ENCODE measurements at places on chromosomes 4 and X.

- DNase-seq = no peak
Measured at GRCh38 chr4:39873823-39874222, 103.9 kb downstream of the PDS5A start.

GRCh38 chr4:121056066-121056465 lies 16.3 kb downstream of the NDNF start:
- no peak for DNase-seq

GRCh38 chr4:168759321-168759720 lies 250.7 kb downstream of the CBR4 start:
- no peak for DNase-seq

DNA sequence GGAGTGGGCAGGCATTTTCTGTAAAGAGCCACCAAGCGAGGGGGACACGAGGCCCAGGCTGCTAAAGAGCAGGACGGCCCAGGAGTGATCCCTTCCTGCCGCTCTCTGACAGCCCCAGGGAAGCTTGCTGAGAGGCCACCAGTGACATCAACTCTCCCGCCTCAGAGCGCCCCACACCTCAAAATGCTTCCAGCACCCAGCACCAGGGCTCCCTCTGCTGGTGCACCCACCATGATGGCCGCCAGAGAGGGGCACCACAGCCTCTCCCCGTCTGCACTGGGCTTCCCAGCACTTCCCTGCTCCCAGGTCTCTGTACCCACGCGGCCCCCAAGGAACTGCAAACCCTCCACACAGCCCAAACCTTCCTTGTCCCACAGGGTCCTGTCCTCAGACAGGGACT lies 40.4 kb downstream of the GAK start:
- DNase-seq = peak; percentile 33

DNA sequence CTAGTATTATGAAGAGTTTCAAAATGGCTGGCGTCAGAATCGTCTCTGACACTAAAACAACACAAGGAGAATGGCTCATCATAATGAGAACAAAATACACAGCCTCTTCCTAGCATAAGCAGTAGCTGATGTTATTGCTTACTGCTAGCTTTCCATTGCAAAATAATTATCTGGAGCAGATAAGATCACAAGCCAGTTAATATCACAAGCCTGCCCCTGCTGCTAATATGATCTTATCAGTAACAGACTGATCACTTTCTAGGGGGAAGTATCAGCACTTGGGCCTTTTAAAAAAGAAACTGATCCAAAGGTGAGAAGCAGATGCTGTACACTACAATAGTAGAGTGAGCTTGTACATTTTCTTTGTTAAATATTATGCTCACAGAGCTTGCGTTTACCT lies 554.8 kb upstream of the PABPC4L start:
- DNase-seq = no peak

GRCh38 chr4:10962246-10962645 lies 277.7 kb upstream of the CLNK start:
- DNase-seq = no peak

DNA sequence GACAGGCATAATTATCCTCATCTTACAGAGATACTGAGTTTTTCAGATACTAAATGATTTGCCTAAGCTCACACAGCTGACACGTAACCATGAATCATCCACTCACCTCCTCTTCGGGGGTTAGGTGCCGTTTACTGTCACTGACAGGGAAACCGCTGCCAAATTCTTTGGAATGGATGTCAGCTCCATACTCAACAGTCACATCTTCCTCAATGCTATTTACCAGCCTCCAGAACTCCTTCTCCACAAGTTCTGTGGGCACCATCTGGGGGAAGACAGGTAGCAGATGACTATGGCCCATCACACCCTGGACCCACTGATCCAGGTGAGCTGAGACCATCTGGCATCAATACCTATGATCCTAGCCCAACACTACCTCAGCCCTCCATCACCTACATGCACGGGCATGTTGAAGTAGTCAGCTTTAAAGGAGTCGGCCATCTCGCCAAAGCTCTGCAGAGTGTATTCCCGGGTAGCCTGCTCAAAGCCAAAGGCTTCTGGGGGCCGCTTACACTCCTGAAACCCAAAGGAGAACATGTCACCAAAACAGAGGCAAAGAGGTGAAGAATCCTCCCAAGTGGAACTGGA lies 13.5 kb downstream of the KDM5C start:
- DNase-seq = no peak

- DNase-seq = no peak
Measured at GRCh38 chr4:6527683-6528595, 47.0 kb upstream of the MAN2B2 start.

DNA sequence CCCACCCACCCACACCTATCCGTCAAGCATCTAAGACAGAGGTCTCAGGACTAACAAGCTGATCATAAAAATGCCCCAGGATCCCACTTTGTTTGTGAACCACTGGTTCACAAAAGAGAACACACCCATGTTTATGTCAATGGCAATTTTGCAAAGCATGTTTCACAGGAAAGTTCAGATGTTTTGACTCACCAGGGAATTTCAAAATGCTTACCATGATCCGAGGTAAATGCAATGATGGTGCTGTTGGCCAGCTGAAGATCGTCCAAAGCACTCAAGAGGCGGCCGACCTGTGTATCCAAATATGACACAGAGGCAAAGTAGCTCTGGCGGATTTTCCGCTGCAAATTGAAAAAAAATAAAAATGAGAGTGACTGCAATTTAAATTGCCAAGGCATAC lies 15.0 kb downstream of the IDS start:
- no peak for DNase-seq

GRCh38 chrX:71993371-71993770 lies 82.7 kb downstream of the NHSL2 start:
- DNase-seq = no peak

DNA sequence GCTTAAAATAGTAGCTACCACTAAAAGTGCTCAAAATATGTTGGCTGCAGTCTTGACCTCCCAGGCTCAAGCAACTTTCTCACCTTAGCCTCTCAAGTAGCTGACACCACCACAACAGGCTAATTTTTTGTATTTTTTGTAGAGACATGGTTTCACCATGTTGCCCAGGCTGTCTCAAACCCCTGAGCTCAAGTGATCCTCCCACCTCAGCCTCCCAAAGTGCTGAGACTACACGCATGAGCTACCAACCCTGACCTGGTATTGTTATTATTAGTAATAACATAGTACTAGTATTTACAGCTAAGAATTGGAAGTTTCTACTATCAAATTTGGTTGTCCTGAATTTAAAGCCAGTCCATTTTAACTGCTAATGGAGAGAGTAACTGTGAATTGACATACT lies 18.0 kb downstream of the STAP1 start:
- DNase-seq = no peak

GRCh38 chr4:187996502-187997177 lies 1.1 kb downstream of the ZFP42 start:
- DNase-seq = no peak

- no peak for DNase-seq
Measured at GRCh38 chrX:24146283-24146949, 3.1 kb upstream of the ZFX start.

GRCh38 chrX:13212191-13212651 lies 107.6 kb downstream of the ATXN3L start:
- no peak for DNase-seq

DNA sequence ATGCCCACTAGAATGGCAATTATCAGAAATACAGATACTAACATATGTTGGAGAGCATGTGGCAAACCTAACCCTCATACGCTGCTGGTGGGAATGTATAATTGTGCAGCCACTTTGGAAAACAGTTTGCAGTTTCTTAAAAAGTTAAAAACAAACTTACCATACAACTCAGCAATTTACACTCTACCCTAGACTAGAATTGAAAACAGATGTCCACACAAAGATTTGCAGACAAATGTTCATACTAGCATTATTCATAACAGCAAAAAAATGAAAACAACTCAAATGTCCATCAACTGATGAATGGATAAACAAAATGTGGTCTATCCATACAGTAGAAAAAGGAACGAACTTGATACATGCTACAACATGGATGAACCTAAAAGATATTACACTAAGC lies 64.4 kb downstream of the SLC9A7 start:
- DNase-seq = no peak

DNA sequence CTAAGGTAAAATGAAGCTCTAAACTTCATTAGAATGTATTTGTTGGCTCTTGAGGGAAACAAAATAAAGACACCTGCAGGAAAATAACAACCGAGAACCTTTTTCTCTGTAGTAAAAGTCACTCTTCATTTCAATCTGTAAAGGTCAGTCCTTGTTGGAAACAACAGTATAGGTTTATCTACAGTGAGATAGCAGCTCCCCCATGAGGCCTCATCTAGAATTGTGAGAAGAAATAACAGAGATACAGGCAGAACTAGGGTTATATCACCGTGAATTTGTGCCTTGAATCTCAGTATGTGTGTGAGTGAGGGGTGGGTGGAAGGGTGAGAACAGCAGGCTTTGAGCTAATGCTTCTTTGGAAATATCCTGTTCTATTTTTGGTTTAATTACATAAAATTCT lies 107.8 kb upstream of the FMR1 start:
- DNase-seq = no peak

GRCh38 chr4:47031011-47031678 lies at the start of gene GABRB1:
Gene GABRB1, plus strand, starts transcription at chr4:47031567.
- DNase-seq = peak; percentile 13

- no peak for DNase-seq
Measured at GRCh38 chrX:5650904-5651303, 577.8 kb downstream of the NLGN4X start.

- no peak for DNase-seq
Measured at GRCh38 chr4:27017623-27018022, 157.0 kb downstream of the STIM2 start.

DNA sequence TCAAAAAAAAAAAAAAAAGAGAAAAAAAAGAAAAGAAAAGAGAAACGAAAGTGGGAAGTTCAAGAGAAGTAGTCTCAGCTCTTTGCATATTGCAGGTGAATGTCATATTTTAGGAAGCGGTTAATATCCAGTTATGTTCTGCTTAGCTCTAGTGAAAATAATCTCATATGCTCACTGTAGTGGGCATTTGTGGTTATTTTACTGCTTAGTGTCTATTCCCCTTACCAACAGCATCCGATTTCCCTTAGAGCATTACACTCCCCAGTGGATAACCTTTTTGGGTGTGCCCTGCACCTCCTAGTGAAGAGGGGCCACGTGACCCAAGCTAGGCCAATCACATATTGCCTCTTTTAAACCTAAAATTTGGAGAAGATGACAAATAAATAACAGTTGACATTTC lies 111.2 kb upstream of the ZNF827 start:
- DNase-seq = no peak

DNA sequence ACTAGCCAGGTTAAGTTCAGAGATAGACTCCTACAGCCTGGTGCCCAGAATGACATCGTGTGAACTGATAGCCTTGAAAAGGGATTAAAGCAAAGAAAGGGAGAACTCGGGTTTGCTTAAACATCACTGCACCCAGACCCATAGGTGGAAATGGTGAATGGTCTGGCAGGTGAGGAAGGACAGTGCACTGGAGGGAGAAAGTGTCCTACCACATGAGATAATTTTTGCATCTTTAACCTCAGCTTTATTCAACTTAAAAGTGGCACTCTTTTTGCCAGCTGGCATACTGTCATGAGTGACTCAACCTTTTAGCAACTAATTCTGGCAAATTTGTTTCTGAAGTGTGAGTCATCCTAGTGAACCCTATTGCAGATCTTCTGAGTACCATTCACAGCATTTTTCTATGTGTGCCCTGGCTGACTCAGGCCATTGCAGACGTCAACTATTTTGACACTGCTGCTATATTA lies 53.0 kb upstream of the DAPP1 start:
- DNase-seq = no peak

GRCh38 chr4:186296481-186296880 lies 30.5 kb downstream of the F11 start:
- no peak for DNase-seq

- no peak for DNase-seq
Measured at GRCh38 chrX:2237976-2238375, 262.8 kb downstream of the DHRSX start.

GRCh38 chrX:131650637-131651410 lies 107.0 kb downstream of the OR13H1 start:
- no peak for DNase-seq

All from stimulated activated naive CD8-positive, alpha-beta T cell treated with anti-CD3 and anti-CD28 coated beads, Interleukin-15, Interleukin-2, amounts not matched to agents 100 U/mL and 50 U/mL, for 24 hours (primary cell).